Activated CD4-positive, CD25-positive, alpha-beta regulatory T cell treated with anti-CD3 and anti-CD28 coated beads, Interleukin-2, amount 50 U/mL, for 72 hours (primary cell): ENCODE measurements at places on chromosomes 11 and 22.
A peak's percentile ranks its signal among the peaks of the same experiment; 100 is the strongest.

DNA sequence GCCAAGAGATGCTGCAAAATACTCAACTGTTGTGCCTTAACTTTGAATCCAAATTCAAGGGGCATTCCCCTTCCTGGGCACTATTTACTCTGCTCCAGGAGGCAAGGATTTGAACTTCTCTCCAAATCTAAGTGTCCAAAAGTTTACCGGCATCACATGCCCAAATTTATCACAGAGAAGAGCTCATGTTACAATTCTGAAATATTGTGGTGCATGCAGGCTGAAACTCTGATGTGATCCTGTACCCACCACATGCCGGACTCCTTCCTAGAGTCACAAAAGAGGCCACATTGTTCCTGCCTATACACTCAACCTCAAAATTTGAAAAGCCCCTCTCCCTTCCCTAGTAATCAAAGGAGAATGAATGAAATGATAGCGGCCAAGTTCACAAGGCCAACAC lies 1.3 kb downstream of the TRAF6 start:
- DNase-seq = no peak

DNA sequence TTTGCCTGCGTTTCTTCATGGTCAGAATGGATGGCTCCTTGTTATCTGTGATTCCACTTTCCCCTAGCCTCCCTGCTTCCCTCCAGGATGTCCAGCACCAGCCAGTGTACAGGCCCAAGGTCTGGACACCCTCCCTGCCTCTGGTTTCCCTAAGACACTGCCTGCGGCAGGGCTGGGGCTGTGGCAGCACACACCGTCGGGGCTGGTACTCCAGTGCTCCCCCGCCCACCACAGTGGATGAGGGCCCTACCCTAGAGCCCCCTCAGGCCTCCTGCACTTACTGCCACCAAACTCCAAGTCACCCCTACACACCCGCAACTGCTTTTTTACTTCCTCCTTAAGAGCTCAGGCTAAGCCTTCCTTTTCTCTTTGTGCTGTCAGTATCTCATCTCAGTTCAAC lies 28.9 kb downstream of the ZNF214 start:
- no peak for DNase-seq

- DNase-seq = no peak
These were observed 56.5 kb downstream of the FLRT1 start for GRCh38 chr11:64092111-64092760.

DNA sequence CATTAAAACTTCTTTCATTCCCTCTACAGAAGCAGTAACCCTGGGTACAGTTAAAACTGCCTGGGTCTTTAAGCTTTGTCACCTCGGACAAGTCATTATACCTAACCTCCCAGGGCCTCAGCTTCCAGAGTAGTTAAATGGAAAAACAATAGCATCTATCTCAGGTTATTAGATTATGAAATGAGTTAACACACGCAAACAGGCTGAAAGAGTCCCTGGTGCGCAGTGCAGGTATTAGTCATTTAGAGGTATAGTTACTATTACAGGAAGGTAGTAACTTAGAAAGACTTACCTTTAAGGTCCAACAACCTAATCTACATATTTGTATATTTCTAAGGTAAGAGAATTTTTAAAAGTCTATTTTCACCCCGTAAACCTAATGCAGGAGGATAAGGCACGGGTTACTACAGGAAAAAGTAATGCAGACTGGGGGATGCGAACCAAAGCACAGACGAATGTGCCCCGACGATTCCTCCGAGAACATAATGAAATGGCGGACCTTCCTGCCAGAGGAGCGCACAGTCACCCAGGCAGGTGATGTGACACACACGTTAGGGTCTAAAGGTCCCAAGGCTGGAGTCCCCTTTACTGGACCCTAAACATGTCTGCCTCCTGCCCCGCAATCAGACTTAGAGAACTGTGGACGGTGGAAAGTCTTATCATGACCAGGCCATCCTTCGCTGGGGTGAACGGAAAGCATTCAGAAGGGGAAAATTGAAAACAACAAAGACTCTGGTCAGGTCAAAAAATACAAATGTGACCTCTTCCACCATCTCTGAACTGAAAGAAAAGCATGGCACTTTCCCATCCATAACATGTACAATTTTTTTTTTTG lies 1.3 kb downstream of the NAP1L4 start:
- DNase-seq = peak; percentile 59

- no peak for DNase-seq
These were observed 202.1 kb downstream of the ADAMTS15 start for GRCh38 chr11:130650456-130651030.
